ENCODE measurements at places on chromosomes 6 and 20.

GRCh38 chr6:120378582-120379220 lies 955.6 kb downstream of the TBC1D32 start:
- no peak for DNase-seq

GRCh38 chr6:35905841-35906498 lies 14.9 kb downstream of the SRPK1 start:
- no peak for DNase-seq

GRCh38 chr6:158737710-158738615 lies 81.2 kb downstream of the EZR start:
- no peak for DNase-seq

GRCh38 chr6:51842804-51843378 lies 244.5 kb downstream of the PKHD1 start:
- no peak for DNase-seq

GRCh38 chr6:53295176-53295575 lies 53.6 kb downstream of the ELOVL5 start:
- DNase-seq = no peak

- DNase-seq = no peak
Measured at GRCh38 chr6:36129941-36130666, at the start of gene MAPK13. MAPK13 (plus strand) TSS chr6:36130513; CDS start chr6:36130583, 70 bp downstream.

DNA sequence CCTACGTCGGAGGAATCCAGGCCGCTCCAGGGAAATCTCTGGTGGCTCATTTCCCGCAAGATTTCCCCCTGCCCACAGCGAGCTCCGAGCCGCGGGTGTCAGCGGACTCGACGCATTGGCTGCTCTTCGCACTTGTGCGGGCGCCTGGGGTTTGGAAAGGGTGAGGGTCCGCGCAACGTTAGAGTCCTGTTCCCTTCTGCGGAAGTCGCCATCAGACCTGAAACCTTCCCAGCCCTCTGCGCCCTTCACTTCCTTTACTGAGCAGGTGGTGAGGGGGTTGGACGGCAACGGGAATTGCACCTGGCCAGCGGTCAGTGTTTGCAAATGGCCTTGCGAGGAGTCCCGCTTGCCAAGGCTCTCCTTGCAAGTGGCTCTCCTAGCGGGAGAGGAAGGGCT lies 8.4 kb downstream of the PAX1 start:
- DNase-seq = no peak

GRCh38 chr6:52983159-52983848 lies 11.8 kb downstream of the GSTA4 start:
- no peak for DNase-seq

DNA sequence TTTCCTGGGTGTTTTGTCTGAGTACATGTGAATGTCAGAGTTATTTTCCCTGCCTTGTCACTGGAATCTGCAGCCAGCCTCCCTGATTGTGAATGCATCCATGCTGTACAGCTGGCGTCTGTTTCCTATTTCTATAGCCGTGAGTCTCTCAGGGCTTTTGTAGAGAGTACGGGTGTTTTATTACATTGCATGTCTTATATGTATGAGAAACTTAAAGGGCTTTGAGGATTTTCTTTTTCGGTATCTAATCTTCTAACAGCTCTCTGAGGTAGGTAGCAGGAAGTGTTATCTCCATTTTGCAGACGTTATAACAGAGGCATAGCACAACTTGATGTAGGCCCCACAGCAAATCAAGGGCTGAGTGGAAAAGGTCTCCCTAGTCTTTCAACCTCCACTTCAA lies 272.9 kb downstream of the PRL start:
- no peak for DNase-seq

GRCh38 chr20:61106438-61106837 lies 145.6 kb upstream of the CDH4 start:
- DNase-seq = no peak

DNA sequence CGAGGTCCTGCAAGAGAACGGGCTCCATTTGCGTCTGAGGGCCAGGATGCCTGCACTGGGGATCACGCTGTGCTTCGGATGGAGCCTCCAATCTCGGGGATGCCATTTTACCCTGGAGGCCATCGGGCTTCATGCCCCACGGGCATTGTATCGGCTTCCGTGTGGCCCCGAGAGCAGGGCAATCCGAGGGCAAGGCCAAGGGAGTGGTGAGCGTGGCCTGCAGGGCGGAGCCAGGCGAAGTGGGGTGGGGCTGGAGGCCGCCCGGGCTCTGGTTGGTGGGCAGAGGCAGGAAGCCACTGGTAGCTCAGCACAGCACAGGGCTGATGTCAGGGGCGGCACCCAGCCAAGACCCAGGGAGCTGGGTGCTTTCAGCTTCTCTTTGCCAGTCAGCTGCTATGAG lies 57.5 kb upstream of the BHLHE23 start:
- DNase-seq = no peak

- DNase-seq = peak; percentile 43
Measured at GRCh38 chr6:27495386-27496135, 22.7 kb upstream of the ZNF184 start.

DNA sequence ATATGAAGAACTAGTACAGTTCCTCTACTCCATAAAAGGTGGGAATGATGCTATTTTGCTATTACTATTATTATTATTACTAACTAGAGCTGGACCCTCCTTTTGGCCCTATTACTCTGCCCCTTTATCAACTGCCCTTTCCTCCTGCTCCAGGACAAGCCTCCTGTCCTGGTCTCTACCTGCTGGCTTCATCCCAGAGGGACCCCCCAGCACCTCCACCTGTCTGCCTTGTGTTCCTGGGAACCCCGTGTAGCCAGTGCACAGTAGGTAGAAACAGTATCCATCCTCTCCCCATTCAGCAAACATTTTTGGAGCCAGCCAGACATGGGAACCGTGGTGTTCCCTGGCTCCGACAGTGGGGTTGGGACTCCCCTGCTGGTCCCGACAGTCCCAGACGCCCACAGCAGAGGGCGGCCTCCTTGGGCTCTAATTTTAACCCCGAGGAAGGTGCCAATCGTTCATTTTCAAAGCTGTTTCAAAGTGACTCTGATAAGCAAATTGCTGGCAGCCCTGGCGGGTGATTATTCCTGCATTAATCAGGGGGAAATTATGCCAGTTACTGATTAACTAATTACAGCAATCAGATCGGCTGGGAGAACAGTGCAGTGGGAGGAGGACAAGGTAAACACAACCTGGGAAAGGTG lies 44.2 kb upstream of the MDGA1 start:
- no peak for DNase-seq

GRCh38 chr6:167152862-167153261 lies 4.9 kb downstream of the GPR31 start:
- DNase-seq = peak; percentile 18

- no peak for DNase-seq
Measured at GRCh38 chr6:71588490-71588889, 297.9 kb upstream of the RIMS1 start.

DNA sequence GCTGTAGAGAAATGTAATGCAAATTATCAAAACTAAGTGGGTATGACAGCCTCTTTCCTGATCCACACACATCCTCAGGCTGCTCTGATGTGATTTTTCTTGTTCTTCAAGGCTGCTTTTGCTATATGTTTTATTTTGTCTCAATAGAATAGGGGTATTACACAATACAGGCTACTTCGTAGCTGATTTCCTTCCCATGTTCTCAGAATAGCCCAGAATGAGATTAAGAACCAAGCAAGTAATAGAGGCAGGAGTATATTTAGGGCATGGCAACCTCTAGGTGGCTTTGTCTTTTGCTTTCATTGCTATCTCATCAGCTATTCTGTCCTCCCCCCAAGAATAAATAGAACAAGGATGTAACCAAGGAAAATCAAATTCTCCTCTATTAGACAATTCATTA lies 241.8 kb downstream of the ALDH8A1 start:
- no peak for DNase-seq

- DNase-seq = no peak
Measured at GRCh38 chr20:5987383-5987782, 36.9 kb downstream of the MCM8 start.

DNA sequence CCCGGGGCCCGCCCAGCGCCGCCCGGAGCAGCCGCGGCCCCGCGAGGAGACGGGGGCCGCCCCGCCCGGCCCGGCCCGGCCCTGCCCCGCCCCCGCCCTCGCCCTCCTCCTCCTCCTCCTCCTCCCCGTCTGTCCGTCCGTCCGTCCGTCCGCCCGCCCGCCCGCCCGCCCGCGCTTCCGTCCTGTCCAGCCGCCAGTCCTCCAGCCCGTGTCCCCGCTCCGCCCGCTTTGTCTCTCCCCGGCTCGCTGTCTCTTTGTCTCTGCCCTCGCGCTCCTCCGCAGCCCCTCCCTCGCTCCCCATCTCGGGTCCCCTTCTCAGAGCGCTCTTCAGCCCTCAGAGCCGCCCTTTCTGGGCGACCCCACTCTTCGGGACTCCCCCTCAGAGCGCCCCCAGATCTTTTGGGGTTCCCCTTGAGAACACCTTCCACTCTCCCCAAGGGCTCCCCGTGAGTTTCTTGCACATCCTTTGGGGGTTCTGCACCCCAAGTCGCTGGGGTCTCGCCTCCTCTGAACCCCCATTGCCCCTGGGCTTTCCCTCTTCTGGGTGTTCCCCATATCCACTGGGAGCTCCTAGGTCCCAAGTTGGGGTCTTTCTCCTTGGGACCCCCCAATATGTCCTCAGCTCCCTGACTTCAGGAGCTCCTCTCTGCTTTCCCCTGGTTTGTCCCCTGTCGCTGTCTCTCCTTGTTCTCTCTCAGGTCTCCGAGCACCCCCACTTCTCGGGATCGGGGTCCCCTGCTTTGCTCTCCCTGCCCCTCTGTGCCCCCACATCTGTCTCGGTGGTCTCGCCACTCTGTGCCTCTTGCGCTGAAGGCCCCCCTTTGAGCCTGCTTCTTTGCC lies 79.5 kb upstream of the MYL9 start:
- DNase-seq = peak; percentile 52

DNA sequence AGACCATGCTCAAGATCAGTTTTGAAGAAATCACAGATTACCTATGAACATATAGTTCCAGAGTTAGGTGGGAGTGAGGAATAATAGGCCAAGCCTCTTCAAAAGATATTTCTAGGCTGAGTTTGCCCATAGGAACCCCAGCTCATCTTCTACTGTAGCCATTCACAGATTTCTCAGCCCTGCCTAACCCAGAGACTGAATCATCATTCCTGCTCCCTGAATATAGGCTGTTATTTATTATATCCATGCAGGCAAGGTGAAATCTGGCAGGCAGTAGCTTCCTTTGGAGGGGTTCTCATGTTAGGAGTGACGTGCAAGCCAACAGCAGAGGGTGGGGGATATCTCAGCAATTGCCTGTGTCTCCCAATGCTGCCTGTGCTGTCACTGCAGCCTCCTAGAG lies 25.6 kb upstream of the ADGRF4 start:
- no peak for DNase-seq

DNA sequence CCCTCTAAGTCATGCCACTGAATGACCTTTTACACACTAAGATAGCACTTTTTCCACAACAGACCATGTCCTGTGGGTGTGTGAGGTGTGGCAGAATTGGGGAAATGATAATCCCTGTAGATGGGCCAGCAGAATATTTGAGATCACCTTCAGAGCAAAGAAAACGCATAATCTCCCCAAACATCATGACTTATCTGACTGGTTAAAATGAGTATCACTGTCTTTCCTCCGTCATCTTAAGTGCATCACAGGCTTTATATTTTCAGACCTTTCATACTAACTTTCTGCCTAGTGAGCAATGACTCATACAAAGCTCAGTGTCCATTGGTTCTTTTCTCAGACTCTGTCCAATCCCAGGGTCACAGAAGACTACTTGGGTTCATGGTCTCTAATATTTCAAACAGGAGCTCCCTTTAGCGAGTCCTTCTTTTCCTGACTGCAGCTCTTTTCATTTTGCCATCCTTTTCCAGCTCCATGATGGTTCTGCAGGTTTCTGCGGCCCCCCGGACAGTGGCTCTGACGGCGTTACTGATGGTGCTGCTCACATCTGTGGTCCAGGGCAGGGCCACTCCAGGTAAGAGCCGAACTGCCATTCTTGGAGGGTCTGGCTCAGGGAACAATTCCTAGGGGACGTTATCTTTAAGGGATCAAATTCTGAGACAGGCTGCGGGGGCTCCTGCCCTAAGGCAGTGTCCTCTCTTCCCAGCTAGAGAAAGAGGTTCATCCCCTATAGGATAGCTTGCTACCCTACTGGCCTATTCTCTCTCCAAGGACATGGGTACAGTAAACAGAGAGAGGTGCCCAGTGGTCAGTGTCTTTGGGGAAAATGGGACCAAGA lies at the start of gene HLA-DPB1:
Gene HLA-DPB1 (plus strand): TSS at position 423 of the 838 bp plus-strand sequence. CDS start 52 bp downstream, at position 475.
- DNase-seq = peak; percentile 87

GRCh38 chr20:8971669-8972316 lies 97.1 kb upstream of the PLCB4 start:
- no peak for DNase-seq

DNA sequence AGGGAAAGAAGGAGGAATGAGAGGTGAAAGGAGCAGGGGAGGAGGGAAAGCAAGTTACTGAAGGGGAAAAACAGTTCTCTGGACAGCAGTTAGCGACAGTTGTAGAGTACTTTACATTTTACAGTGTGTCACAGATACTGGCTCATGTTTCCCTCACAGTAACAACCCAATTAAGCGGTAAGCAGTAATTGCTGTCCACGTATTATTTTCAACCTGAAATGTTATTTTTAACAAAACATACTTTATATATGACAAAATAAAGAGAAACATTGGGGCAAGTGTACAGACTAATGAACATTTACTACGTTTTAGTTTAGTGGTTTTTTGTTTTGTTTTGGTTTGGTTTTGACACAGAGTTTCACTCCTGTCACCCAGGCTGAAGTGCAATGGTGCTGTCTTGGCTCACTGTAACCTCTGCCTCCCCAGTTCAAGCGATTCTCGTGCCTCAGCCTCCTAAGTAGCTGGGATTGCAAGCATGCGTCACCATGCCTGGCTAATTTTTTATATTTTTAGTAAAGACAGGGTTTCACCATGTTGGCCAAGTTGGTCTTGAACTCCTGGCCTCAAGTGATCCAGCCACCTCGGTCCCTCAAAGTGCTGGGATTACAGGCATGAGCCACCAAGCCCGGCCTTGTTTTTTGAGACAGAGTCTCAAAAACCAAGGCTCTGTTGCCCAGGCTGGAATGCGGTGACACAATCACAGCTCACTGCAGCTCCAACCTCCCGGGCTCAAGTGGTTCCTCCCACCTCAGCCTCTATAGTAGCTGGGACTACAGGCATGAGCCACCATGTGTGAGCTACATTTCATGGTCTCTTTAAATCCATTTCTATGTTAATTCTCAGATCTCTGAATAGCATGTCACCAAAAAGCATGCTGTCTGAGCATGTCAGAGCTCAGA lies 22.6 kb upstream of the BTN3A2 start:
- no peak for DNase-seq

- DNase-seq = no peak
Measured at GRCh38 chr6:133242637-133243585, 1.8 kb downstream of the EYA4 start.

- peak; percentile 81 for DNase-seq
Measured at GRCh38 chr6:159107451-159108260, 61.5 kb upstream of the FNDC1 start.

DNA sequence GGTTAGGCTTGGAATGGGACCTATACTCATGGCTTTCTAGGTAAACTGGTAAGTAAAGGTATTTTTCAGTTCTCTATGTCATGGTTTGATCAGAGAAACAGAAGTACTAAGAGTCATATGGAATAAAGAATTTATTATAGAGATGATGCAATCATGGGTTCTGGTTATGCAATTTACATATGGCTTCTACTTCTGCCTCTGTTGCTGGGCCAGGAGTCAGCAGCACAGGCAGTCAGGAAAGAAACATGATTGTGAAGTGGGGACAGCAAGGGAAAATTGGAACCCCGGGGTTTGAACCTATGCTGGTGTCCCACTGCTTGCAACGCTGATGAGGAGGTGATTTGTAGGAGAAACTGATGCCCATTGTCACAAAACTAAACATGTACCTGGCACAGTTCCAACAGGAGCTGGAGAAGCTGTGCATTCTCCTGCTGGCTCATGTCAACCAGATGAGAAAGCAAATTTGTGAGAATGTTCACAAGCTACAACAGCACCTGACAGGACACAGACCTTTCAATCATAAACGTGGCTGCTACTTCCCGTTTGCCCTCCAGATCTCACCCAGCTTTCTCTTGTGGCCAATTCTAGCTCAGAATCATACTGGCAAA lies 887.1 kb downstream of the TFAP2A start:
- DNase-seq = no peak

All from CD4-positive, alpha-beta T cell treated with Interleukin-21 for 1 hour (primary cell).